ENCODE measurements at places on chromosomes 11 and 22. TPM values are rescaled to one million over a fixed set of nuclear protein-coding genes. Genes with fewer than 3 reads are reported as not detected.

Gene KCNJ1
- not detected for total RNA-seq

Gene PAX6
- 1.0 TPM for total RNA-seq

Gene OR5B21
- not detected for total RNA-seq

Gene CNIH2
- 2.5 TPM for total RNA-seq

Gene SHANK2
- 7.0 TPM for total RNA-seq

Gene TMA7B
- not detected for total RNA-seq

Gene USP47
- 32.8 TPM for total RNA-seq

Gene SORL1
- total RNA-seq, result 1.9 TPM

Gene HBB
- total RNA-seq, result not detected

Gene TRIM34
- total RNA-seq, result 2.7 TPM

Gene TSPAN4
- total RNA-seq, result 171 TPM

Gene TEAD1
- 107 TPM for total RNA-seq

Gene TOLLIP
- total RNA-seq, result 46.1 TPM

Gene CRYBB3
- not detected for total RNA-seq

Gene MUC5B
- 1.1 TPM for total RNA-seq

Gene HEPHL1
- total RNA-seq, result not detected

Gene ABCC8
- total RNA-seq, result 8.9 TPM

Gene CLTCL1
- total RNA-seq, result 4.9 TPM

Gene CD248
- total RNA-seq, result not detected

Gene LGR4
- total RNA-seq, result 46.9 TPM

Gene TSGA10IP
- not detected for total RNA-seq

Gene TRIM48
- 0.06 TPM for total RNA-seq

Gene PHF5A
- 56.9 TPM for total RNA-seq

Gene TMPRSS5
- 0.08 TPM for total RNA-seq

Gene LIPT2
- 2.1 TPM for total RNA-seq

Gene APLP2
- 184 TPM for total RNA-seq

Gene GRAP2
- total RNA-seq, result not detected

Gene C22orf31
- not detected for total RNA-seq

Gene OR52I2
- not detected for total RNA-seq

Gene POTEH
- total RNA-seq, result not detected

Gene CCDC15
- 0.89 TPM for total RNA-seq

Gene SEC14L2
- total RNA-seq, result 96.7 TPM

Gene ZNF215
- 0.91 TPM for total RNA-seq

Gene NAALADL1
- 0.18 TPM for total RNA-seq

Gene HPX
- total RNA-seq, result 0.36 TPM

Gene RPS6KB2
- total RNA-seq, result 37.3 TPM

Gene AIFM3
- 3.5 TPM for total RNA-seq

Gene MS4A6A
- total RNA-seq, result not detected

Gene NPTXR
- total RNA-seq, result 9.3 TPM

Data from A549 treated with dexamethasone at 1 μM for 4 hours (cell line).